ENCODE measurements at places on chromosomes 13 and 19.

DNA sequence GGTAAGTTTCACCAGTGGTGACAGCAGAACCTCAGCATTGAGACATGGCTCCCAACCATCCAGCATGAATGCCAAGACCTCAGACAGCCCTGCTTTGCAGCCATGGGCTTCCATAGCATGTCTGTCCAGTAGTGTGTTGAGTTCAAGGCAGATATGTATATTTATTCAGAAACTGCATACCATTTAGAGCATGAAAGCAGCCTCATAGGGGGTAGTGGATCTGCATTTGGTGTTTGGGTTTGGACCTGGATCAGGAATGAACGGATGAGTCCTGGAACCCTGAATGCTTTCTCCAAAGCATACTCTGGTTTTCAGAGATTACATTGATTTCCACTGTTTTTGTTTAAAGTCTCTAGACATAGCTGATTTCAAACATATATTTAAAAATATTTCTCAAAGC lies 114.3 kb downstream of the ESD start:
- DNase-seq: no peak

DNA sequence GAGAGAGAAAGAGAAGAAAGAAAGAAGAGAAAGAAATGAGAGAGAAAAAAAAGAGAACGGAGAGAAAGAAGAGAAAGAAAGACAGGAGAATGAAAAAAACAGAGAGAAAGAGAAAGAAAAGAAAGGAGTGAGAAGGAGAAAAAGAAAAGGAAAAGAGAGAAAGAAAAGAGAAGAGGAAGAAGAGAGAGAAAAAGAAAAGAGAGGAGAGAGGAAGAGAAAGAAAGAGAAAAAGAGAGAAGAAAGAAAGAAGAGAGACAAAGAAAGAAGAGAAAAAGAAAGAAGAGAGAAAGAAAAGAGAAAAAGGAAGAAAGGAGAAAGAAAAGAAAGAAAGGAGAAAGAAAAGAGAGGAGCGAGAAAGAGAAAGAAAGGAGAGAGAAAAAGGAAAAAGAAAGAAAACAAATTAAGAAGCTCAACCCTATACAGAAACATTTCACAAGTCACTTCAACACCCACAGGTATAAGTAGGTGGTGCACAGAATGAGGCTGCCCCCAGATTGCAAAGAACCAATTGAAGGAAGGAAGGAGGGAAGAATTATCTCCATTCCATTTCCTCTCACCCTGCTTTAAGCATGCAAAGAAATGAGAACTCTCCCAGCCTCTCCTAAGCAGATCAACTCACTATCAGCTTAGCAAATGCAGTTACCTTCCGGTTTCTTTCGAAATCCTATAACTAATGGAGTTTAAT lies 98.8 kb upstream of the CACNA1A start:
- no peak for DNase-seq

DNA sequence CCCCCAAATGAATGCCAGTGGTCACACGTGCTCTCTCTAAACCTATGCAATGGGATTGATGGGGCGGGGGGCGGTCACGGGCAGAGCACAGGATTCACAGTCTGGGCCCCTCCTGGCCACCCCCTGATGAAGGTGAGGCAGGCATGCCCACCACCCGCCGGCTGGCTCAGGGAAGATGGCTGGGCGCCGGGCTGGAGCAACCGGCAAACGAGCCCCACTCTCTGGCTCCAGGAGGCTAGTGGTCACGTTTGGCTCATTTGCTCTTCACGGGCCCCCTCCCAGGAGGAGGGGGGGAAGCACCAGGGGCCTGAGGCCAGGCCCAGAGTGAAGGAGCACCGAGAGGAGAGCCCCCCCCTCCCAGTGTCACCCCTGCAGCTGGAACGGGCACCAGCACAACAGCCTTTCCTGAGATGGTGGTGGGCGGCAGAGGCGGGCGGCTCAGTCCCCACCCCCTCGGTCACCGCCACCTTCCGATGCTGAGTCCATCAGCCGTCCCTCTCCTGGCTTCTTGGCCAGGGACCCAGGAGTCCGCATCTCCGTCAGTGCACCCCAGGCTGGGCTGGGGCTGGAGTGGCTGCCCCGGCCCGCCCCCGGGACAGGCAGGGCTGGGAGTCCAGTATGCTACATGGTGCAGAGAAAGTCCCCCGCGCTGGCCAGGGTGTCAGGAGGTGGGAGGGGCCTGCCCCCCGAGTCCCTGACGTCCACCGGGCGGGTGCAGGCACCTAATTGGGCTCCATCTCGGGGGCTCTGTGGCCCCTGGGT lies 9.7 kb downstream of the BBC3 start:
- no peak for DNase-seq

DNA sequence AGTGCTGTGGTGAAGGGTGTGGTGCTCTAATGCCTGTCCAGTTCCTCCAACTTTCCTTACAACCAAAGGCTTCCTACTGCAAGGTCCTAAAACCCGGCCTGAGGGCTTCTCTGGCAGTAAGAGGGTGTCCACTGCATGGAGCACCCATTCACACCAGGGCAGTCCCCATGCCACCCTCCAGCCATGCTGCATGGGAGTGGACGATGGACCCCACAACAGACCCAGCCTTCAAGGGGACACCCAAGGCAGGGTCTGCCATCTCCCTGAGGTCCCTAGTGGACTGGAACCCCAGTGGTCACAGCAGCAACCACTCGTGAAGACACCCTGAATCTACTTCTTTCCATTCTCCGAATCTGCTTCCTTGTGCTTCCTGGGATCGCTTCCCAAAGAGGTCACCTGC lies 117.6 kb upstream of the SOX1 start:
- DNase-seq: no peak

DNA sequence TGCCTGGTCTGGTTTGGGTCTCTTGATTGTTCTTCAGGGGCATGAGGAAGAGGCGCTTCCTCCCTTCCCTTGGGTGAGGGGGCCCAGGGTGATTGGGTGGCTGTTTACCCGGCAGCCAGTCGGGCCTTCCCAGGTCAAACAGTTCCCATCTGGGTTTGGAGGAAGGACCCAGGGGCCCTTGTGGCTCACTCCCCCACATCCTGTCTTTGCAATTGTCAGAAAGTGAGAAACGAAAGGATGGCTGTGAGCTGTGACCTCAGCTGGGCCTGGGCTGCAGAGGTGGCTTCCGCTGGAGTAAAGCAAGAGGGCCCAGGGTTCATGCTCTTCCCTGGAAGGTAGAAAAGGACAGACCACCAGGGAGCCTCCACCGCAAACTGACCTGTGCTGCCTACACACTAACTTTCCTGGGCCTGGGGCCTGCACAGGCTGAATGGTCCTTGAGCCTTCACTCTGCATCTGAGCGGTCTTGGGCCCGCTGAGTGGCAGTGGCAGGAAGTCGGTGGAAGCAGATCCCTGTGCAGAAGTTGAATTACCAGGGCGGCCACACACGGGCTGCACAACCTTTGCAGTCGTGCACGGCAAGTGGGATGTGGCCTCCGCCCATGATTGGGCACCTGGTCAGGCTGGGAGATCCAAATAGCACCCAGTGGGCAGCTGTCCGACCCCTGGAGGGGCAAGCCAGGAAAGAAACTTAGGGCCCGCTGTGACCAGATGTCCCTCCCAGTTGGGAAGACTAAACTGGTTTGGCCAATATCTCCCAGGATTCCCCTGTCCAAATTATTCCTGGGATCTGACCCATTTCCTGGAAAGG lies 5.3 kb upstream of the CD79A start:
- peak; percentile 69 for DNase-seq

- no peak for DNase-seq
Observed at GRCh38 chr13:112601371-112601770, 13.4 kb upstream of the TUBGCP3 start.

DNA sequence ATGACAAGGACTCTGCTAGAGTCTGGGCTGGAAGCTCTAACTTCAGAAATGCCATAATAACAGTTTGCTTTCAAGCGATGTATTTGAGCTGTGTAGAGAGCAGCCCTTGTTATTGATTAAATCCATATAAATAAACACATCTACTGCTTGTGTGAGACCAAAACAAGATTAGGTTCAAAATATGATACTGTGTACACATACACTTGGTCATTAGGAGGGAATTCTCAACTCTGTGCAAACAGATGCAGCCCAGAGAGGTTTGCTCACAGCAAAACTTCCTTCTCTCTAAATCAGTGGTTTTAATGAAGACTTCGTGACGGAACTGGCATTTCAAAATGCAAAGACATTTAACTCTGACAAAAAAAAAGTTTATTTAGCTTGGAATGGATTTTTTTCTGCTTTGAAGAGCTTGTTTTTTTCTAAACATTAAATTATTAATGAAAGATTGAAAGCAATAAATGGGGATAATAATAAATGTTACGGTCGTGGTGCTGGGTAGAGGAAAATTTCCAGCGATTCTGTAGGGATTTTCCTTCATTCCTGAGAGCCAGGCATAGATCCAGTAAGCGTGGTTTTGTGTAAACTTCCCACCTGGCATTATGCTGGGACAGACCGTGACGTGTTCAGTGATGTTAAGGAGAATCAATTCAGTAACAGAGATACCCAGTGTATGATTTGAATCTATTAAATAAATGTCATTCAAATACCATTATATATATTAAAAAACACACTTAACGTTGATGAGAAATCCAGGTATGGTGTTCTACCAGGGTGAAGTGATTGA lies 213.7 kb downstream of the TEX29 start:
- no peak for DNase-seq

- no peak for DNase-seq
Observed at GRCh38 chr13:44104197-44104490, 224.4 kb downstream of the LACC1 start.

DNA sequence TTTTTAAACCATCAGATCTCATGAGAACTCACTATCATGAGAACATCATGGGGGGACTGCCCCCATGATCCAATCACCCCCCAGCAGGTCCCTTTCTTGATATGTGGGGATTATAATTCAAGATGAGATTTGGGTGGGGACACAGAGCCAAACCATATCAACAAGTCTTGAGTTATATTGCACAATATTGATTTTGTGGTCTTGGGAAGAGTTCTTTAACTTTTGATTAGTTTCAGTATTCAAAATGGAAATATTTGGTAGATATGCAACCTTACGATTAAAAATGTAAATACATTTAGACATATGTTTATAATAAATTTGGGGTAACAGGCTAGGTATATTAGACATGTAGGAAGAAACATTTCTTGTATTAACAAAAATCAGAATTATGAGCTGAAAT lies 188.2 kb downstream of the GPC5 start:
- no peak for DNase-seq

DNA sequence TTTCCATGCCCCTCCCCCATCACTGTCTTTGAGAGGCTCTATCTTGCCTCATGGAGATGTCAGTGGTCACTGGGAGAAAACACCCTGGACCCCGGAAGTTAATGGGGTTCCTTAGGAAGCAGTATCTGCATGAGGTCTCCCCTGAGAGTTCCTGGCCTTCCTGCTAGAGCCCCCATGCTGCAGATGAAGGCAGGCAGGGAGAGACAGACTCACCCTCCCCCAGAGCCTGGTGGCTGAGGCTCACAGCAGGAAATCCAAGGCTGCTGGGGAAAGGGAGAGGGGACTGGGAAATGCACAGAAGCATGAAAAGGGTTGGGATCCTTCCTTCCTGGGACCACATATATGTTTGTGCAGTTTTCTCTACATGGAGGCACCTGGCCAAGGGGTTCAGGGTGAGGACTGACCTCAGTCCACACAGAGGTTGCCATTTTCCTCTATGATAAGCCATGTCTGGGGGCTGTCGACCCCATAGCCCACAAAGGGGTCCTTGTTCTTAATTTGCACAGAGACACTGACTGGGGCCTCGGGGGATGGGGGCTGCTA lies 95.4 kb downstream of the RNASEH2B start:
- DNase-seq: no peak

DNA sequence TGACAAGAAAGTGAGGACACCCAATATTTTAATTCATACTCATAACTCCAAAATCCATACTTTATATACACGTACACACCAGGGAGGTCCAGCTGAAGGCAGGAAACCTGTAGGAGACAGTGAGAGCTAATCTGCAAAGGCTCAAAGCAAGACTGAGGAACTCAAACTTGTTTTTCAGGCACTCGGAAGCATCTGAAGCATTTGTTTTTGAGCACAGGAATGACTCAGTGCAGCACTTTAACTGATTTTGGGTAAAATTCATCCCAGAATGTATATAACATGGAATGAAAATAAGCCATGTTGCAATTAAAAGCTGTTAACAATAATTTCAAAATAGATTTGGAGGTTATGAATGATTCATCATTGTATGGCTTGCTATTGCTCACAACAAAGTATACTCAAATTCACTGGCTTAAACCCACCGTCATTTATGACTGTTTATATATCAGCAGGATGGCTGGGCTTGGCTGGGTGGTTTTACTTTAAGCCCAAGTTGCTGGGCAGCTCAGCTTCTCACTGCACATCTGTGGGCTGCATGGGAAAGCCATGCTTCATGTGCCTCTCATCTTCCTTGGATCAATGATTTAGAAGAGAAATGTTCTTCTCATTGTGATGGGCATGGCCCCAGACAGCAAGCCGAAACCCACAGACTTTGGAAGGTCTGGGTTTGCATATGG lies 177.0 kb downstream of the RFC3 start:
- DNase-seq: no peak

GRCh38 chr19:32594021-32594420 lies 13.0 kb downstream of the PDCD5 start:
- DNase-seq: no peak

- DNase-seq: no peak
Observed at GRCh38 chr13:91405240-91405639, 6.8 kb downstream of the GPC5 start.

DNA sequence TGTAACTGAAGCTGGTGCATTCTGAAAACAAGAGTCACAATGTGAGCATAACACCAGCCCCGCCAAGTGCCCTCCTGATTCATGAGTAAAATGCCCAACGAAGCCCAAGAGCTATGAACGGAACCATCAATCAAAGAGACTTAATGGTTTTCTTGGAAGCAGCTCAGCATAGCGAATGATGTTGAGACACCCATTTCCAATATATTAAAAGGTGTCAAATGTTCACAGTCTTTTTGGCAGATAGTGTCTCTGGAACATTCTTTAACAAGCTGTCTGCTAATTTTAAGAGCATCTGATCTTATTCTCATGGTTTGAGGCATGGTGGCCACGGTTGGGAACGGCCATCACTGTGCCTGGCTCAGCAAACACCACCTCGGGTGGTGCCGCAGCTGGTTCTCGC lies 133.4 kb upstream of the USP29 start:
- no peak for DNase-seq

- no peak for DNase-seq
Observed at GRCh38 chr13:32225481-32225931, 89.7 kb downstream of the ZAR1L start.

DNA sequence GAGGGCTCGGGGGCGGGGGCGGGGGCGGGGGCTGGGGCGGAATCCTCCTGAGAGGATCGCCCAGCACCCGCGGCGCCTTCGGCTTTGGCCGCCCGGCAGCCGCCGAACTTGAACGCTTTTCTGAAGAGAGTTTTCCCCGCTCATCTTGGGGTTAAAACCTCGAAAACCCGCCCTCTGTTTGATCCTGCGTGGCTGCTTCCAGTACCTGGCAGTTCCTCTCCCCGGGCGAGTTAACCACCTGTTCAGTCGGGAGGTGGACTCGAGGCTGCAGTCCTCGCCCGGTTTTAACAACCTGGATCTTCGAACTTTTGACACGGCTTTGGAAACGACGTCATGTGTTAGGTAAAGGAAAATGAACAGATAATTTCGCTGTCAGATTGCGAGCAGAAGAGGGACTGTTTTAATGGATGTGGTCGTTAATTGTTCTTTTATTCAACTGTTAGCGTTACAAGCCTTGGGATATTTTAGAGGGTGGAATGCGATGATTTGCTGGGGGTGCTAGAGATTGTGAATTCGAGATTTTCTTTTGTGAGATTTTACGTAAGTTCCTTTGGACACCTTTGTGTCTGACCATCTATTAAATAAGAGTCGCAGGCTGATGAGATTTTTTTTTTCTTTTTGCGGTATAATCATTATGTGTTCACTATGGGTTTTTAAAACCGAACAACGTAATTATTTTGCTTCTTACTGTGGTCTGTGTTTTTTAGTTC lies 1.0 kb downstream of the FNDC3A start:
- no peak for DNase-seq

- peak; percentile 35 for DNase-seq
Observed at GRCh38 chr19:38095411-38096308, 128.4 kb downstream of the DPF1 start.
